ENCODE measurements at places on chromosomes 7 and 10.

GRCh38 chr10:4846775-4847174 lies 20.8 kb downstream of the AKR1E2 start:
- DNase-seq: no peak

GRCh38 chr7:29859524-29860185 lies 53.3 kb downstream of the WIPF3 start:
- no peak for DNase-seq

GRCh38 chr7:124032369-124033094 lies at the start of gene TMEM229A:
Gene TMEM229A (minus strand): TSS chr7:124033067. CDS start chr7:124033003, 64 bp downstream.
- DNase-seq: no peak

DNA sequence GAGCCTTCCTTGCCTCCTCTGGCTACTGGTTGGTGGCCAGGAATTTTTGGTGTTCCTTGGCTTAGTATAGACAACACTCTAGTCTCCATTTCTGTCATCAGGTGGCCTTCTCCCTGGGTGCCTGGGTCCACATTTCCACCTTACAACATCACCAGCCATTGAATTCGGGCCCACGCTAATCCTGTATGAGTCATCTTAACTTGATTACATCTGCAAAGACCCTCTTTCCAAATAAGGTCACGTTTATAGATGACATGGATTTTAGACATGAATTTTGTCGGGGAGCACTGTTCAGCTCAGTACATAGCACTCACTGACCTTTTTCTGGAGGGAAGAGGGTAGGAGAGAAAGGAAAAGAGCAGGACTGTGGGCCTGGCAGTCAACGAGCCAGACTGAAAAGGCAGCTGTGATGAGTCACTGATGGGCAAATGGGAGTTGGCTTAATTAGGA lies 39.4 kb downstream of the MMRN2 start:
- DNase-seq: no peak

- DNase-seq: no peak
These were observed 73.8 kb upstream of the CDK1 start for GRCh38 chr10:60704471-60704870.

GRCh38 chr10:47353351-47353750 lies 5.2 kb downstream of the RBP3 start:
- DNase-seq: no peak

DNA sequence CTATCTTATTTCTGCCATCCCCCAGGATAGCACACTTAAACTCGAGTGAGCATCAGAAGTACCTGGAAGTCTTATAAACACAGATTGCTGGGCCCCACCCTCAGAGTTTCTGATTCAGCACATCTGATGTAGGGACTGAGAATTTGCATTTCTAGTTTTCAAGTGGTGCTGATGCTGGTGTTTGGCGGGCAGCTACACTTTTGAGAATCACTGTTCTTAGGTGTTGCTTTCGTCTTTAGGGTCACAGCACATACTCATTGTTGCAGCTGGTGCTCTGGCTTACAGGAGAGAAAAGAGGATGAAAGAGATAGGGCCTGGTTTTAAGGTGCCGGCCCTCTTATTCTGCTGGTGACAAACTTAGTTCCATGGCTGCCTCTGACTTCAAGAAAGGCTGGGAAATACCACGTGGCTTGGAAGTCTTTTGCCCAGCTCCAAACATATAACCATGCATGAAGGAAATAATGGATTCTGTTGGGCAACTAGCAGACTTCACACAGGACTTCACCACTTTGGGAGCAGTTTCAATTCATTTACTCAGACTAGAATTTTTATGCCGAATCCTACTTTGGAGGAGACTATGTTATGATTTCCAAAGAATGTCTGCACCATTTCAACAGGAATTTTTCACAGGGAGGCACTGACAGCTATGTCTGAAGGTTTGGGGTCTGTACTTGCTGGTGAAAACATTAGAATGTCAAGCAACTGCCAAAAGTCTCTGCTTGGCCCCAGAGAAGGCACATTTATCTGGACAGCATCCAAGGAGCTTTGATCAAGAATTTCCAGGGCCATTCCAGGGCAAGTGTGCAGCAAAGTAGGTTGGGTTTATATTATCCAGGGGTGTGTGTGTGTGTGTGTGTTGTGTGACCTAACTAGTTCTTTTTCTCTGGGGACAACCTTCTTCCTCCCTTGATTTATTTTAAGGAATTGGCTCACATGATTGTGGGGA lies 6.9 kb upstream of the MINDY4 start:
- no peak for DNase-seq

DNA sequence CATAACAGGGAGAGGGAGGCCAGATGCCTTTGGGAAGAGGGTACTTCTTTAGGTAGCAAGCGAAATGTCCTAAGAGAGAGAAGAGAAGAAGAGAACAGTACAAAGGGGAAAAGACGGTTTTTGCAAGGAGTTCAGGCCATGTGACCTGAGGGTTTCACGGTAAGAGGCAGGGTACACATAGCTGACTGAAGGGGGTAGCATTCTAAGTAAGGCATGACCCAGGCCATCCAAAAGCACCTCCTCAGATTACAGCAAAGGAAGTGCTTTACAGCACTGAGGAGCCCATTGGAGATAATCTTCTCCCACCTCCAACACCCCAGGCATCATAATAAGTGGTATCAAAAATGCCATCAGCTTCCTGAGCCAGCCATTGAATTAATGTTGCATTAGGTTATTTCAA lies 258.2 kb upstream of the NPY start:
- no peak for DNase-seq

DNA sequence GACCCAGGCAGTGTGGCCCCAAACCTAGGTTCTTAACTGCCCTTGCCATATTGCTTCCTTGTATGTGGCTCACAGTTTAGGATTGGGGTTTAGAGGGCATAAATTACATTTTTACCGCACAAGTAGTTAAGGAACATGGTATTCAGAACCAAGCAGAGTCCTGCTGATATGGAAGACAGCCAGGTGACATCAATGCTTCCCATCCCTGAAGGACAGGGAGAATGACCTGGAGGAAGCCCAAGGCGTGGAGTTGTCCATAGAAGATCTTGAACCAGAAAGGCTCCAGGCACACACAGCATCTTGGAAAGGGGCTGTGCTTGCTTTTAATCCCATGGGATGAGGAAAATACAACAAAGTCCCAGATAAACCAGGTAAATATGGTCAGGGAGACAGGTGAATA lies 48.3 kb downstream of the ATXN7L1 start:
- DNase-seq: no peak

DNA sequence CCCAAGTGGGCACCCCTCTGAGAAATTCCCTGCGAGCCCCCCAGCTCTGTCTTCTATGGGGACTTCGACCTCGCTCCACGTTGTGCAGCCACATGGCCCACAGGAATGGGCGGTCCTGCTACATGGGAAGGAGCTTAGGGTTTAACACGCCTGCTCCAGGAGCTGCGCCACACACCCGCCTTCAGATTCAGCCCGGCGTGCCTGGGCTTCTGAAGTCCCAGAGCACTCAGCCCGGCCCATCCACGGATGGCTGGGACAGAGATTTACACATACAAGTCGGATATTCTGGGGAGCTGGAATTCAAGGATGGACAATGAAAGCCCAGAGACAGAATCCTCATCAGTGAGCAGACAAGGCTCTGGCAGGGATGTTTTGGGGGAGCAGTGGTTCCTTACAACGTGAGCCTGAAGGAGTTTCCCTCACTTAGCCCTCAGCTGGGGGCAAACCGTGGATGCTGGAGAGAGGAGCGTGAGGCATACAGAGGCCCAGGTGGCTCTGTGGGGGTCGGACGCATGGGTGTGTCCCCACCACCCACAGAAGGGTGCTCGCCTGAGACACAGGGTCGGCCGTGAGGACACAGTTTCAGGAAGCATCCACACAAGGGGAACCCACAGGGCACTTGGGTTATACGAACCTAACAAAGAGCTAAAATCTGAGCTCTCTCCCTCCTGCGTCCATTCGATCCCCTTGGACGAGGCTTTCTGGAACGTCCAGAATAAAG lies 372.9 kb downstream of the DNAJB6 start:
- DNase-seq: no peak

- no peak for DNase-seq
These were observed 11.9 kb downstream of the DPY19L1 start for GRCh38 chr7:35025369-35025870.

DNA sequence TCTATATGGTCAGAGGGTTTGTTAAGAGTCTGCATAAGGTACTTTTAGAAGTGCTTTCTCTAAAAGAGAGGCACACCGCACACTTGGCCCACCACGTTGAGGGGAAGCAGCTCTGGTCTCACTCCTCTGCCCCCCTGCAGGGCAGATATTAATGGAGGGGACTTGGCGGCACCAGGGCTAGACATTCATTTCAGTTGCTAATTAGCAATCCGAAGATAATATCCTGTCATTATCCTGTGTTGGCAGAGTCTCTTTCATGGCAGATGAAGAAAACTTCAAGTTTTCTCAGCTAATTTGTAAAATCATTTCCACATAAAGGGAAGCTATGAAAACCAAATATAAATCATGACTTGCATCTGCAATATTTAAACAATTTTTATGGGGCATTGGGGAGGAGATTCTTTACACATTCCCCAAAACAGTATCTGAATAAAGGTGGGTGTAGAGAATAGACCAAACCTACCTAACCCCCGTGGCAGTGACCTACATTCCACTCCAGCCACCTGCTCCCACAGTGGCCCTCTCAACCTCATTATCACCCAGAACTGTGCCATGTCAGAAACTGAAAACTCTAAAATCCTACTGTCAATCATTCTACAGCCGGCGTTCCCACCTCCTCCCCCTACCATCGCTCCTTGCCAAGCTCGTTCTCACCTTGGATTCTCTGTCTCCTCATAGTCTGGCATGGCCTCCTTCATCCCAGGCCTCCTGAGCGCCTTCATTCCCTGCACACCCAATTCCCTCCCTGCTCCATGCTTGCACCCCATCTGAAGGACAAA lies 54.1 kb upstream of the STK17A start:
- no peak for DNase-seq

DNA sequence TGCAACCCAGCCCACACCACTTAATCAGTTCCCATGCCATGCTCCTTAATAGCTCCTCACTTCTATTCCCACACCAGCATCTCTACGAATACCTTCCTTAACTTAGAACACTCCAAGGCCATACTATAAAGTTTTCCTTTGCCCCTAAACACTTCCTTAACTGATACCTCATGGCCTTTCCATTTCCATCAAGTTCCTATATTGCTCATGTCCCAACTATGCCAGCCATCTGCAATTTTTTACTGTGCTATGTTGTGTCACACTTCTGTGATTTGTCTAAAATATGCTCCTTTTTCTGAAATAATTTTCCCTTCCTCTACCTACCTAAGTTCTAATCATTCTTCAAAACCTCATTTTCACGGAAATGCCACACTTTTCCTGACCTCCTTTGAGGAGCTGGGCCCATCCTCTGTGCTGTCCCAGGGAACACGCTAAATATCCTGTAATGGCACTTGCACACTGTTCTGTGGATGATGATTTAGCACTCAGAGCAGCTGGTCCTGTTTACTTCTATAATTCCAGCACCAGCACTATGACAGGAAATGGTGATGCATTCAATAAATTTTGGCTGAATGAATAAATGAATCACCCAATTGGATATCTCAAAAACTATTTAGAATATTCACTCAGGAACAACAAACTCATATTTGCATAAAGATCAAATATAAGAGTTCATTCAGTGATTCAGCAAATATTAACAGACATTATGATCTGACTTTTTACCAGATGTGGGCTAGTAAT lies 266.5 kb upstream of the HGF start:
- DNase-seq: no peak

DNA sequence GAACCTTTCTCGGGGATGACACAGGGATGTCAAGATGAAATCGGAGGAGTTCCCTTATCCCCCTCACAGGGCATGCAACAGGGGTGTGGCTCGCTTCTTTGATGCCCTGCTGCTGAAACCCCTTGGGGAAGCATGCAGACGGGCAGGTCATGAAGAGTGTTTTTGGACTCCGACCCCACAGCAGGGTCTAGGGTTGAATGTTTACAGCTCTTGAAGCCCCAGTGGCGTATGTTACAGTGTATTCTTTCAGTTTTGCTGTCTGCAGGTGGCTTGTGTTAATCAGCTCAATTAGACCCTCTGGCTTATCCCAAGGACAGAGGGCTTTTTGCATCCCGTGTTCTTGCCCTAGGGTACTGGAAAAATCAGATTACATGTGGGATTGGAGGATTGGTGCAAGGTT lies 446.5 kb downstream of the LRMDA start:
- no peak for DNase-seq

DNA sequence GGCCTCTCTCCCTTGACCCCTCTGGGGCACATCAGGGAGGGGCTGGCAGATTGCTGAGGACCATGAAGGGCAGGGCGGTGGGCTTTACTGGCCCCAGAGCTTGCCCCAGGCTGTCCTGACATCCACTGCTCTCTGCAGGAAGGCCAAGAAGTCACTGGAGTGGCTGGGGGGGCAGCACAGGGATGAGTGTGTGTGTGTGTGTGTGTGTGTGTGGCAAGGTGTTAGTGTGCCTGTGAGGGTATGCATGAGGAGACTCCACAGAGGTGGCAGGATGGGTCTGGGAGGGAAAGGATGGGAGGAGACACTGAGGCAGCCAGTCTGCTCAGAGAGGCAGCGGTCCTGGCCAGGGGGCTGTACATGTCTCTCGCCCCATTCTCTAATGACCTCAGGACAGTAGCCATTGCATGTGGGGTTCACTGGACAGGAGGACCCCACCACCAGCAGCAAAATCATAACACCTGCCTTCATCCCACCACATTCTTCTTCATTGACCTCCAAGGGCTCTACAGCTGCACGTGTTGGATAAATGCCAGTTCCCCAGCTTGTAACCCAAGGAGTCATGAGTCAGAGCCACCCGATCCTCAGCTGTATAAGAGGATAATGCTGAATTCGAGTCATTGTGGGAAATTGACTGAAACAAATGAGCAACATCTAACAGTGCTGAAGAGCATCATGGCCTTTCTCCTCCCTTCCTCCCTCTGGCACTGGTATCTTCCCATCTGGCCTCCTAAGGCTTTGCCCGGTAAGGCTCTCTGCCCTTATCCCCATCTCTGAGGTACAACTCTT lies 720.5 kb downstream of the GRID1 start:
- no peak for DNase-seq

DNA sequence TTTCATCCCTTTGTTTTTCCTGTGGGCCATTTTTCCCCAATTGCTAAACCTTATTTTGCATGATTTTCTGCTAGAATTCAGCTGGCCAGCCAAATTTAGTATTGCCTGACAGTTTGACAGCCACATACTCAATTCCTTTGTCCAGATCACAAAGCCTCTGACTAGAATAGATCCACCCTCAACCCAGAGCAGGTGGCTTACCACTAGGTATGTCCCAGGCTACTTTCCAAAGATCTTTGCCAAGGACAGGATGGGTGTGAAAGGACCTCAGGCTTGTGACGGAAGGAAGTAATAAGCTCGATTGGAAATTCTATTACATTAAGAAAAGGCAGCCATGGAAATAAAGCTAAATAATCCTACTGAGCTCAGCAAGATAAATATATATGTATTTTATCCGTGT lies 50.6 kb upstream of the AGK start:
- DNase-seq: no peak

GRCh38 chr10:86250399-86250798 lies 116.2 kb downstream of the GRID1 start:
- no peak for DNase-seq

DNA sequence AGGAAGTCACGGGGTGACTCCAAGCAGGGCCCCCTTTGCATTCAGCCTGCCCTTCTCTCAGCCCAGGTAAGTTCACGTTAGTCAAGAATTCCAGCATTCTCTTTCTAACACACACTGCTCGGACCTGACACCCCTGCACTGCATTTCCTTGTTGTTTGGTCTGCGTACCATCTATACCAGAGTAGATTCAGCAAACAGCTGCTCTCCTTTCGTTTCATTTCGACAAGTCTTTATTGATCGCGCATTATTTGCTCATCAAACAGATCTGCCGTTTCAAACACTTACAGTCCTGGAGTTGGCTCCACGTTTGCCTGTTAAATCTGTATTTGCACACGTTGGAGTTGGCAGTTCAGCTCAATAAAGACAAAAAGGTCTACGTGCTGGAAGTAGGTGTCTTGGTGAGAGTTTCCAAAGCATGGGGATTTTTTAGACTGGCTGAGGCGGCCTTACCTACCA lies 495.1 kb downstream of the RPS24 start:
- no peak for DNase-seq
